T-helper 9 cell (primary cell): ENCODE measurements at places on chromosomes 3 and 15.

GRCh38 chr3:20700714-20701113 is 514.7 kb upstream of the SGO1 start:
- no peak for DNase-seq

DNA sequence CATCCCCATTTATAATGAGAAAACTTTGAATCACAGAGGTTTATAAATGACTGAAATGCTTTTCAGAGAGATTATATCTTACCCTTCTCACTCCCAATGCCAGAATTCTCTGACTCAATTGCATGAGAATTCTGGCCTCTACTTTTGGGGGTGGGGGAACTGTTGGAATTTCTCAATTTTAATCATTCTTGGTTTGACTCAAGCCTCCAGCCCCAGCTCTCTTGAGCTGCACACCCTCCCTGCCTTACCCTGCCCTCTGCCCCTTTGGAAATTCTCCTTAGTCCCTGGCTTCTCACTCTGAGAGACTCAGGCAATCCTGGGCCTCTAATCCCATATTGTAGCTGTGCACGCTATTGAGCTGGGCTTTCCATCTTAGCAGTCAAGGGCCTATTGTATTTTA is 44.2 kb downstream of the ZNF589 start:
- no peak for DNase-seq

DNA sequence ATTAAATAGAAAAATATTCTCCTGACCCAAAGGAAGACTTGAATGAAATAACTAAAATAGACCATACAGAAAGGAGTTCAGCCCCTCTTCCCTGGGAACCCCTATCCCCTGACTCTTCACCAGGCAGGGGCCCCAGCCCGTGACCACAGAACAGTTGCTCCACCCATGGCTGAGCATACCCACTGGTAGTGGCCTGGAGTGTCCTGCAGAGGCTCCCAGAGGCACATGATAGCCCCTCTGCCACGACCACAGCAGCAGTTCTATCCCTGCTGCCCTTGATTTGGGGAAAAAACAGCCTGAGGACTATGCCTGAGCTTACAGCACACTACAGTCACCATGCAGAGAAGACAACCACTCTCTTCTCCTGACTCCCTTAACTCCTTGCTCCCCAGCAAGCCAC is 31.8 kb downstream of the TTC14 start:
- DNase-seq: no peak

DNA sequence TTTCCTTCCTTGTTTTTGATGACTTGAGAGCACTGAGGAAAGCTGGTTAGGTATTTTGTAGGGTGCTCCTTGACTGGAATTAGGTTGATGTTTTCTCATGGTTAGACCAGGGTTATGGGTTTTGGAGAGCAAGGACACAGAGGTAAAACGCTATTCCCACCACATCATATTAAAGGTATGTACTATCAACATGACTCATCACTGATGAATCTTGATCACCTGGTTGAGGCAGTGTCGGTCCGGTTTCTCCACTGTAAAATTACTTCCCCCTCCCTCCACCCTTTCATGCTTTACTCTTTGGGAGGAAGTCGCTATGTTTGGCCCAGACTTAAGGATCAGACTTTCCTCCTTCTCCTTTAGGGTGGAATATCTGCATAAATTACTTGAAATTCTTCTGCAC is 201.6 kb downstream of the EDEM1 start:
- DNase-seq: no peak

DNA sequence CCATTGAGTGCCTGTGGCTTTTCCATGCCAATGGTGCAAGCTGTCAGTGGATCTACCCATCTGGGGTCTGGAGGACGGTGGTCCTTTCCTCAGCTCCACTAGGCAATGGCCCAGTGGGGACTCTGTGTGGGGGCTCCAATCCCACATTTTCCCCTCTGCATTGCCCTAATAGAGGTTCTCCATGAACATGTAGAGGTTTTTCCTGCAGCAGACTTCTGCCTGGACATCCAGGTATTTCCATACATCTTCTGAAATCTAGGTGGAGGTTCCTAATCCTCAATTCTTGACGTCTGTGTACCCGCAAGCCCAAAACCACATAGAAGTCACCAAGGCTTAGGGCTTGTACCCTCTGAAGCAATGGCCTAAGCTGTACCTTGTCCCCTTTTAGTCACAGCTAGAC is 703.1 kb downstream of the MCTP2 start:
- DNase-seq: no peak

GRCh38 chr3:118943597-118943996 is 91.0 kb downstream of the IGSF11 start:
- DNase-seq: no peak

- DNase-seq: no peak
Observed at GRCh38 chr3:20095470-20095869, 55.2 kb downstream of the KAT2B start.

DNA sequence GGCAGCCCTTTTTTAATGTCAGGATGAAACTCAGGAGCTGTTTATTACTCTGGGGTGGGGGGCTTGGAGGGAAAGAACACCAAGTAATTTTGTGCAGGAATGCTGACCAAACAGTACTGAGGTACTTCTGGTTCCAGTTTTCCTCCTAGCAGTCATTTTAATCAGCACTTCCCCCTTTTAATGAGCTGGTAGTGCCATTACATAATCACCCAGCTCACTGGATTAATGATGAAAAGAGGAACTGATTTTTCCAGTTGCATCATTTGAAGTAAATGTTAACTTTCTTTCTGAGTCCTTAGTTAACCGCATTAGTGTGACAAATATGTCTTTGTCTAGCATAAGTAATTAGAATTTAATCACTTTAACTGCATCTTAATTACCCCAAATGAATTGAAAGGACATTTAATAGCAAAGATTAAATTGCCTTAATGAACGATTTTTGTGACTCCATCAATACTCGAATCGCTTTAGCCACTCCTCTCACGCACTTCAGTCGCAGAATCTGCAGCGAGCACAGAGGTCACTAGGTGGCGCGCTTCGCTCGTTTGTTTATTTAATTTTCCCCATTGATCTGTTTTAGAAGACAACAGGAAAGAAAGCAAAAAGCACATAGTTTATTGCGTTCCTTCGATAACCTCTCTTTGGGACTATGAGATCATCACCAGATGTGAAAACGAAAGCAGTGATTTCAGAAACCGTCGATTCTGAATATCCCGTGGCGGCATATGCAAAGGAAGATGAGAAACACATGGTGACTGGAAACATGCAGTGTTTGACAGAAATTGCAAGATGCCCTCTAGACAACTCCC is 9.8 kb downstream of the ONECUT1 start:
- DNase-seq: peak; percentile 63

DNA sequence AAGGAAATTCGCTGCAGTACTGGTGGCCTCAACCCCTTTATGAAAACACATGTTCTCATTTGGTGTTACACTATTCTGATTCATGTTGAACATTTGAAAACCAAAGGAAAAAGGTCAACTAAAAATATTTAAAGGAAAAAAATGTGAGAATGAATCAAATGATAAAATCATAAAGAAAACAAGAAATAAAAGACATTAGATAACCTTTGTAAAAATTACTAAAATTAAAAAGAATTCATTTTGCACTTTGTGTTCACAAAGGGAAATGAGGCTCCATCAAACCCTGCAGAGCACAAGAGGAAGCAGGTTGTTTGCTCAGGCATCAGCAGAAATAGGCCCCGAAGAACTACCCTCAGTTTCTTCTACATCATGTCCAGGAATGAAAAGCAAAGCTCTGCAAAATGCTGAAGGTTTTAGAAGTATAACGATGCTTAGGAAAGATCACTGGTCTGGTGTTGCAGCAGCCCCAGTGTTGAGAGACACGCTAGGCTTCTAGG is 41.2 kb downstream of the MAP4 start:
- no peak for DNase-seq

DNA sequence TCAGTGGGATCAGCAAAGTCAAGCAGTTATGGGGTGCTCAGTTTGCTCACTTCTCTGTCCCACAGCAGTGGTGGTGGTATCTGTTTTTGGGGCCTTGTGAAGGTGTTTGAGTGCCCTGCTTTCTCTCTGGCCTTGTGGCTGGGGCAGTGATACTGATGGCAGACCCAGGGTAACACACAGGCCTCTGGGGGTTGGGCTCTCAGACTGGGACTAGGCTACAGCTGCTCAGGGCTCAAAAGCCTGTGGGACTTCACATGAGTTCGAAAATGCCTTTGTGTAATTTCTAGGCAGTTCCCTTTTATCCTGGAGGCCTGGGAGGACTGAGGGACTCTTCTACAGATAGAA is 75.3 kb downstream of the STXBP5L start:
- no peak for DNase-seq

GRCh38 chr3:80697291-80697690 is 929.5 kb upstream of the ROBO1 start:
- DNase-seq: no peak

DNA sequence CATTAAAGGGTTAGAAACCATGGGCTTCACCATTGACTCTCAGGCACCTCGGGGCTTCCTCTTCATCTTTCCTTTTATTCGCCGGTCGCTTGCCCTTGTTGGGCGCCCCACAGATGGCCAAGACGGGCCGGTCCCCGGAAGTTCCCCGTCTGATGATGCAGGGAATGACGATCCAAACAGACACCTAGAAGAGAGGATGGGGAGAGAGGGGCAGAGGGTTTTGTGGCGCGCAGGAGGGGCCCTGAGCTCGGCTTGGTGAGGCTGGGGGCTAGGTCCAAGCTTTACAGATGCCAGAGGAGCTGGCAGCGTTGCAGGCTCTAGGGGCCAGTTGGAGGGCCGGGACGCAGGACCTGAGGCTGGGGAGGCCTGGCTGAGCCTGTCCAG is 532 bp upstream of the ESYT3 start:
- DNase-seq: no peak

DNA sequence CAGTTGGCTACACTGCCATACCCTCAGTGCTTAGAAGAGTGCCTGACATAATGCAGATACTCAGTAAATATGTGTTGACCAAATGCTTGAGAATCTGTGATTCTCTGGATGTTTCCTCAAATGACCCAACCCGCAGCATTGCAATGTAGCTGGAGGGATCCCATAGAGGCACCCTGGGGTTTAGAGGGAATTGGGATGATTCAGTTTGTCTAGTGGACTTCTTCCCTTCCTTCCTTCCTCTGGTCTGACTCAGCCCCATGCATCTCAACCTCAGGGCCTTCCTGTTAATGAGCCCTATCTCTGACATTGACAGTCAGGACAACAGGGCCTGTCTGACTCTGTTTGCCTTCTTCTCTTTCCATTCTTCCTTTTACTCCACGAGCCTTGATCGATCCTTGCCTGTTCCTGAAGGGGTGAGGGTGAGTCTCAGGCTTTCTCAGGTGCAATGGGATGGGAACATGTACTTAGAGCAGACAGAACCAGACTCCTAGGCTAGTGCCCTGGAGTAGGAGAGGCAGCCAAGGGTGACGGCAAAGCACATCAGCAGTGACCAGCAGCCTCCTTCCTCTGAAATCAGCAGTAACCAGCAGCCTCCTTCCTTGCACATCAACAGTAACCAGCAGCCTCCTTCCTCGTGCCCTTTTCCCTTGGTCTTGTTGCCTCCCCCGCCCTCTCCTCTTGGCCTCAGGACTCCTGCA is 78.2 kb downstream of the DGKG start:
- no peak for DNase-seq

- DNase-seq: no peak
Observed at GRCh38 chr3:76063019-76063418, 277.7 kb upstream of the ZNF717 start.
